Stomach (tissue), 19 donors: ENCODE measurements at places on chromosomes 1 and 21. TPM values are rescaled to one million over a fixed set of nuclear protein-coding genes. Genes with fewer than 3 reads are reported as not detected.

The SYPL2 gene
- total RNA-seq, result not detected

The ZNF648 gene
- total RNA-seq, result not detected

The GBP6 gene
- total RNA-seq, result not detected

The ERICH3 gene
- total RNA-seq, result 0.55 TPM

The OR10Z1 gene
- not detected for total RNA-seq

The PLD5 gene
- 0.72 TPM for total RNA-seq

DNA sequence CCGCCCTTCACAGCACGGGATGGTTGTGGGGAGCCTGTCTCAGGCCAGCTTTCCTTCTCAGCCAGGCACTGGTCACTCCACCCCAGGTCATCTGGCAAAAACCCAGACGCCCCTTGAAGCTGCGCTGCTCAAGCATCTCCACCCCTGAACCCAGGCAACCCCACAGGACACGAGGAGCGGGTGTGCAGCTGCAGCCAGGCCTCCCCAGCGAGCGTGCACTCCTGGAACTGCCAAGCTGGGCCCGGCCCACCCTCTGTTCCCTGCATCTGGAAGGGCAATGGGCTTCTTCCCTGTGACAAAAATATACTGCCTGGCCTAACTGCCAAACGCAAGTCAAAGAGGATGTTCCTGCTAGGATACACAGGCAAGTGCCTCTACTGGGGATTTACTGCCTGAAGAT, 39.7 kb downstream of the SLC66A1 start:
- H3K4me3 ChIP-seq, result no peak overlapping the region
- no peaks in the 10 kb centered on the region for H3K27me3 ChIP-seq
- no peak for DNase-seq
- H3K27ac ChIP-seq, result no peak overlapping the region
- peaks cover 57% of the 10 kb centered on the region for H3K36me3 ChIP-seq
- H3K4me1 ChIP-seq, result peaks cover 10% of the 10 kb centered on the region

GRCh38 chr1:99176753-99177152, 87.5 kb upstream of the PLPPR4 start:
- no peak overlapping the region for H3K27ac ChIP-seq
- no peaks in the 10 kb centered on the region for H3K36me3 ChIP-seq
- DNase-seq, result no peak
- peaks cover 9% of the 10 kb centered on the region for H3K4me1 ChIP-seq

- no peaks in the 10 kb centered on the region for H3K4me1 ChIP-seq
- H3K36me3 ChIP-seq, result peaks cover 17% of the 10 kb centered on the region
- no peaks in the 10 kb centered on the region for H3K27me3 ChIP-seq
- no peak overlapping the region for H3K4me3 ChIP-seq
- no peak overlapping the region for H3K27ac ChIP-seq
Observed at GRCh38 chr1:236480758-236481436, 42.9 kb upstream of the LGALS8 start.

GRCh38 chr1:12114916-12115315, 51.8 kb downstream of the TNFRSF8 start:
- no peaks in the 10 kb centered on the region for H3K36me3 ChIP-seq
- no peak overlapping the region for H3K4me3 ChIP-seq
- H3K27ac ChIP-seq, result no peak overlapping the region
- no peaks in the 10 kb centered on the region for H3K4me1 ChIP-seq

- H3K4me3 ChIP-seq, result no peak overlapping the region
- no peaks in the 10 kb centered on the region for H3K36me3 ChIP-seq
- H3K4me1 ChIP-seq, result no peaks in the 10 kb centered on the region
- H3K27ac ChIP-seq, result no peak overlapping the region
Observed at GRCh38 chr1:36760081-36760480, 274.2 kb downstream of the GRIK3 start.

- peaks cover 25% of the 10 kb centered on the region for H3K4me1 ChIP-seq
- DNase-seq, result peak; percentile 98
- no peaks in the 10 kb centered on the region for H3K27me3 ChIP-seq
- H3K4me3 ChIP-seq, result no peak overlapping the region
- H3K36me3 ChIP-seq, result no peaks in the 10 kb centered on the region
Observed at GRCh38 chr1:1281533-1282321, 1.5 kb downstream of the SCNN1D start.
